Effector memory CD4-positive, alpha-beta T cell (primary cell): ENCODE measurements at places on chromosomes 2 and 18.
A peak's percentile ranks its signal among the peaks of the same experiment; 100 is the strongest.

GRCh38 chr2:197949224-197949623 is 144.8 kb downstream of the PLCL1 start:
- H3K4me1 ChIP-seq: no peaks in the 10 kb centered on the region
- DNase-seq: no peak
- H3K27ac ChIP-seq: no peak overlapping the region
- H3K4me3 ChIP-seq: no peak overlapping the region
- no peaks in the 10 kb centered on the region for H3K36me3 ChIP-seq

DNA sequence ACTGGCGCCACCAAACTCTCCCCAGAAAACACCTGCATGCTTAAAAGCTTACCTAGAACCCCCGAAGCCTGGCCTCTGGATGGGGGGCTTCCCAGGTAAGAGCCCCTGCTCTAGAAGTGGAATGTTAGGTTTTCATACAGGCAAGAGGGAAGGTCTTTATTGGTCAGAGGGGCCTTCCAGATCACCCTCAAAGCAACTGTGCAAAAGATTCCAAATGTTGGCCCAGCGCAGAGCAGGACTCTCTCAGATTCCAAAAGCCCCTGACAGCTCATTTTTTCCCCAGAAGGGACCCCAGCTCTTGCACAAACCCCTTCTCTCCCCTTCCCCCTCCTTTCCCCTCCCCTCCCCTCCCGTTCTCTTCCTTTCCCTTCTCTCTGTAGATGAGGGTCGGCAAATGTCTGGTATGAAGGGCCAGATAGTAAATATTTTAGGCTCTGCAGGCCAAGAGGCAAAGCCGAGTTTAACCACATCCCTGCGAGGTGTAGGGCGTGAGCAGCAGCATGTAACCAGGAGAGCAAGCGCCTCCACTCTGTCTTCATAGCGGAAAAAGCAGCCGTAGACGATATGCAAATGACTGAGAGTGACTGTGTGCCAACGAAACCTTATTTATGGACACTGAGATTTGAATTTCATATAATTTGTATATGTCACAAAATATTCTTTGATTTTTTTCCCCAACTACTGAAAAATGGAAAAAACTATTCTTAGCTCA is 116.9 kb downstream of the SMAD7 start:
- H3K27ac ChIP-seq: peak overlapping the region; percentile 74
- DNase-seq: peak; percentile 37
- H3K36me3 ChIP-seq: no peaks in the 10 kb centered on the region
- H3K27me3 ChIP-seq: no peaks in the 10 kb centered on the region
- H3K4me1 ChIP-seq: peaks cover 78% of the 10 kb centered on the region

GRCh38 chr2:1727796-1728474 is 16.4 kb downstream of the PXDN start:
- no peak for DNase-seq
- no peaks in the 10 kb centered on the region for H3K4me1 ChIP-seq
- no peak overlapping the region for H3K27ac ChIP-seq
- no peak overlapping the region for H3K4me3 ChIP-seq

DNA sequence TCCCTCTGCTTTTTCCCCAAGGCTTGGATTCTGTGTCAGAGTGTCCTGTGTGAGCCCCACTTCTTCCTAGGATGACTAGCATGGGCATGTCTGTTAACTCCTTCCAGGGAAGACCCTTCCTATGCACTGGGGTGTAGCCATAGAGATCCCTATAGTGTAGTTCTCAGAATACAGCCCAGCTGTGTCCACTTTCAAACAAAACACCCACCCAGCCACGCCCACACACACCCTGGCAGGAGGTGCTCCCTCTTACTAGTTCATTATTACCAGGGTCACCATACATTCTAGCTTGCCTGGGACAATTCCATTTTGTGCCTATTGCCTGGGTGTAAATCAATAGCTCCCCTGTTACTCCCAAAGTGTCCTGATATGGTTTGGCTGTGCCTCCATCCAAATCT is 195.6 kb downstream of the MYCN start:
- H3K27me3 ChIP-seq: no peaks in the 10 kb centered on the region
- H3K4me3 ChIP-seq: no peak overlapping the region
- no peaks in the 10 kb centered on the region for H3K36me3 ChIP-seq
- no peak overlapping the region for H3K27ac ChIP-seq

DNA sequence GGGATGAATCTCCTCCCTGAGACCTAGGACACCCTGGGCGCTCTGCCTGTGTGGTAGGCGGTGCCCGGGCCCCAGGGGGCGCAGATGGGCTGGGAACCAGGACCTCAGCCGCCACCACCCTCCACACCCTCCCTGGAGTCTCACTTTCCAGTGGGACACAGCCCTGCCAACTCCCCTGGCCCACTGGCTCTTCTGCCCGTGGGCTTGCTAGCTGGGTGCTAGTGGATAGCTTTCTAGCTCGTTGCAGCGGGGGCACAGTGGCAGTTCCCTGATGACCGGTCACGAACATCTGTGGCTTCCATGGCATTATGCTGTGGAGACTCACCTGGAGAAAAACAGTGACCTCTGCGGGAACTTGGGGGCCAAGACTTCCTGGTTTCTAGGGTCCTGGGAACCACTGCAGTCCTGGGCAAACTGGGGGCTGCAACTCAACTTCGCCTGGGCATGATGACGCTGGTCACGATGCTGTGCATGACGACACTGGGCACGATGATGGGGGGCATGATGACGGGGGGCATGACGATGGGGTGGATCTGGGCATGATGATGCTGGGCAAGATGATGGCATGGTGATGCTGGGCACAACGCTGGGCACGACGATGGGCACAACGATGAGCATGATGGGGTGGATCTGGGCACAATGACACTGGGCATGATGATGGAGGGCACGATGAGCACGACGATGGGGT is 31.0 kb upstream of the ALLC start:
- H3K4me1 ChIP-seq: no peaks in the 10 kb centered on the region
- no peaks in the 10 kb centered on the region for H3K36me3 ChIP-seq
- no peaks in the 10 kb centered on the region for H3K27me3 ChIP-seq
- no peak overlapping the region for H3K27ac ChIP-seq
- no peak for DNase-seq

DNA sequence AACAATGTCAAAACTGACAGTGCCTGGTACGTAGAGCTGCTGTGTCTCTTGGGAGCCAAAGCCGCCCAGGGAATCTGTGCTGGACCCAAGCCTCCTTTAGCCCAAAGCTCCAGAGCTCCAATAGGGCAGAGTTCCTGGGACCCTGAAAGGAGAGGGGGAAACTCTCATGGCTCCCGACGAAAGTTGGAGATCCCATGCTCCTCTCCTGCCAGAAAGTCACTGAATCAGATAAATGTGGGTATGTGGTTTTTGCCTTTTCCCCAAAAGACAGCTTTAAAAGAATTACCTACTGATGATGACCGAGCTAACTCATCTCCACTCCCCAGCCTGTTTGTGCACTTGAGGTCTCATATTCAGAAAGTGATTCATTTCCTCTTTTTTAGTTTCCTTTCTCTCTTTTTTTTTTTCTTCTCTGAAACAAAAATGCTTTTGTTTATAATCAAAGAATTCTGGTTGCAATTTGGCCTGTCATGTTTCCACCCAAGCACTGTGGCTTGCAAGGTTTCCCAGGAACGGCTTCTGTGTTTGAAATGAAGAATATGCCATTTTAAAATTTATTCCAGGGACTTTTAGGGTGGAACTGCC is 14.1 kb upstream of the PMAIP1 start:
- H3K4me3 ChIP-seq: no peak overlapping the region
- H3K36me3 ChIP-seq: no peaks in the 10 kb centered on the region
- H3K27me3 ChIP-seq: no peaks in the 10 kb centered on the region
- DNase-seq: no peak
- no peaks in the 10 kb centered on the region for H3K4me1 ChIP-seq
- no peak overlapping the region for H3K27ac ChIP-seq

GRCh38 chr18:33560686-33561370 is 17.2 kb upstream of the ASXL3 start:
- no peak for DNase-seq
- no peaks in the 10 kb centered on the region for H3K4me1 ChIP-seq
- no peaks in the 10 kb centered on the region for H3K36me3 ChIP-seq

DNA sequence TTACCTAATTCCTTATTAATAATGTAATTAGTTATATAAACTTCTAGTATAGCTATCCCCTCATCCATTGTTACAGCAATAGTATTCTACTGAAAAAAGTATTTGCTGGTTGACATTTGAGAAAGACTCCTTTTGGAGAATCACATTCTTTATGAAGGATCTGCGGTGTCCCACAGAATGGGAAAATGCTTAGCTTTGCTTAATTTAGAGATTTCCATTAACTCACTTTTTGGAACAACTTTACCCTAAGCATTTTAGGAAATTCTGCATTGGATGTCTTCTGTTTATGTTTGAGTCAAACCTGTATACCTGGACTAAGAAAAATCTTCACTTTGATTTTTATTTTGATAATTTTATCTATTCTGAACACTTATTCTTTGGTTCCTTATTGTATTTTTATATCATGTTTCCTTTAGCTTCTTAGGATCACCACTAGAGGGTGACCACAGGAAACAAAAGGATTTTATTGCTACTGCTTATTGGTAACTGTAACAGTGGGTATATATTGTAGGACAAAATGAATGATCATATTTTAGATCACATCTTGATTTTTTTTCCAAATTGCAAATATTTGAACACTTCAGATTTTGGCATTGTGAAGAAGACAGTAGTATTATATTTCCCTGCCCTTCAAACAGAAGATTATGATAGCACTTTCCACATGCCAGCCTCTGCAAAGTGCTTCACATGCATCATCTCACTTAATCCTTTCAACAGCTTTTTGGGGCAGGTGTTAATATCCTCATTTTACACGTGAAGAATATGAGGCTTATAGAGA is 79.6 kb downstream of the MIB1 start:
- no peaks in the 10 kb centered on the region for H3K27me3 ChIP-seq
- no peak for DNase-seq
- H3K4me1 ChIP-seq: no peaks in the 10 kb centered on the region
- peaks cover 17% of the 10 kb centered on the region for H3K36me3 ChIP-seq

DNA sequence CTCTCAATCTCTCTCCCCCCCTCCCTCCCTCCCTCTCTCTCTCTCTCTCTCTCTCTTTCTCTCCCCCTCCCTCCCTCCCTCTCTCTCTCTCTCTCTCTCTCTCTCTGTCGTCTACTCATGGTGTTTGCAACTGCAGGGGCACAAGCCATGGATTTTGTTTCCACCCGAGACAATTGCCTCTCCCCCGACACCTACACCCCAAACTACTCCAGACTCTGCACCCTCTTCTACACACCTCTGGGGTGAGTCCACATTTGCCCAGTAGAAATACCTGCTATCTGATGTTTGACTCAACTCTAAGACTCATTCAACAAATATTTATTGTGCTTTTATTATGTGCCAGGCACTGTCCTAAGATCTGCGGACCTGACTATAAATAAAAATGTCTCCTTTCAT is 93.7 kb downstream of the TMEM17 start:
- no peak overlapping the region for H3K27ac ChIP-seq
- H3K4me3 ChIP-seq: no peak overlapping the region
- no peaks in the 10 kb centered on the region for H3K4me1 ChIP-seq
- no peaks in the 10 kb centered on the region for H3K36me3 ChIP-seq

GRCh38 chr2:235538144-235538639 is 44.3 kb downstream of the AGAP1 start:
- no peak overlapping the region for H3K4me3 ChIP-seq
- no peaks in the 10 kb centered on the region for H3K4me1 ChIP-seq
- no peaks in the 10 kb centered on the region for H3K27me3 ChIP-seq
- H3K36me3 ChIP-seq: no peaks in the 10 kb centered on the region
- H3K27ac ChIP-seq: no peak overlapping the region

GRCh38 chr2:68411397-68412126 is 46.5 kb downstream of the PLEK start:
- no peaks in the 10 kb centered on the region for H3K4me1 ChIP-seq
- H3K36me3 ChIP-seq: no peaks in the 10 kb centered on the region
- no peak overlapping the region for H3K27ac ChIP-seq

GRCh38 chr18:42412281-42412680 is 457.2 kb downstream of the PIK3C3 start:
- no peaks in the 10 kb centered on the region for H3K27me3 ChIP-seq
- H3K4me3 ChIP-seq: no peak overlapping the region
- no peaks in the 10 kb centered on the region for H3K4me1 ChIP-seq
- no peak overlapping the region for H3K27ac ChIP-seq
- no peak for DNase-seq

DNA sequence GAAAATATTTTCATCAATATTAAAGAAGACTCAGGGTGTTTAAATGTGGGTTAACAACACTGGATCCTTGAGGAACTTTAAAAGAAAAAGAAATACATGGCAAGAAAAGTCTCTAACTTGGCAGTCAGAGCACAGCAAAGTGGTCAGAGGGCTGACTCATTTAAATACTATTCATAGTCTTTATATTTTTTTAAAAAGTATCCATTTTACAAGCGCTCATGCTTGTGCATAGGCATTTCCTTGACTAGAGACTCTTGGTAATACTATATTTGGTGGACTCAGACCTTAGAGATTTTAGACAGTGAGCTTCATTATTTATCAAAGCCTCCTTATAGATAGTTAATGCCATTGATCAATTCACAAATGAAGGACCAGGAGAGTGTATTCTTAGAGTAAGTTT is 110.2 kb downstream of the ABCA12 start:
- H3K36me3 ChIP-seq: no peaks in the 10 kb centered on the region
- H3K4me3 ChIP-seq: no peak overlapping the region
- no peak for DNase-seq

- no peaks in the 10 kb centered on the region for H3K27me3 ChIP-seq
- DNase-seq: no peak
- no peaks in the 10 kb centered on the region for H3K36me3 ChIP-seq
- H3K4me1 ChIP-seq: no peaks in the 10 kb centered on the region
- H3K27ac ChIP-seq: no peak overlapping the region
These were observed 860.6 kb upstream of the ZEB2 start for GRCh38 chr2:145380436-145381017.

DNA sequence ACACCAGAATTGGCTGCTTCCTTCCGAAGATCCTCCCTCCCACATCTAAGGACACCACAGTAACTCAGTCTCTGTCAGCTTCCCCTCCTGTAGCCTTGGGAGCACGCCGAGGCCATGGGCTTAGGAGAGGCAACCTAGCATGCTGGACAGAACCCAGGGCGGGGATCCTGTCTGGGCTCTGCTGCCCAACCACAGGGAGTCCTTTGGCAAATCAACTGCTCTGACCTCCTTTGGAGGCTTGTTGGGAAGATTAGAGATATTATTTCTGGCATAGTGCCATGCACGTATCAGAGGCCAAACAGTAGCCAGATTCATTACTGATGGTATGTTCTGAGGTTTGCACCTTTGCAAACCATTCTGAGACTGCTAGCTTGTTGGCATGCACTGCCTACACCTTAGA is 262.7 kb upstream of the EPAS1 start:
- no peak overlapping the region for H3K27ac ChIP-seq
- DNase-seq: no peak
- H3K27me3 ChIP-seq: no peaks in the 10 kb centered on the region
- H3K4me3 ChIP-seq: no peak overlapping the region

GRCh38 chr2:42456126-42456839 is 37.5 kb downstream of the KCNG3 start:
- no peaks in the 10 kb centered on the region for H3K36me3 ChIP-seq
- H3K4me1 ChIP-seq: no peaks in the 10 kb centered on the region
- no peak overlapping the region for H3K4me3 ChIP-seq
- H3K27me3 ChIP-seq: no peaks in the 10 kb centered on the region
- no peak for DNase-seq
- no peak overlapping the region for H3K27ac ChIP-seq

GRCh38 chr2:196233805-196234475 is 62.6 kb upstream of the STK17B start:
- H3K36me3 ChIP-seq: no peaks in the 10 kb centered on the region
- no peak for DNase-seq
- peak overlapping the region; percentile 54 for H3K27ac ChIP-seq
- H3K4me1 ChIP-seq: peaks cover 61% of the 10 kb centered on the region
- H3K4me3 ChIP-seq: no peak overlapping the region
